GF-D8 (cell line): ENCODE measurements at places on chromosomes 7 and 10.

DNA sequence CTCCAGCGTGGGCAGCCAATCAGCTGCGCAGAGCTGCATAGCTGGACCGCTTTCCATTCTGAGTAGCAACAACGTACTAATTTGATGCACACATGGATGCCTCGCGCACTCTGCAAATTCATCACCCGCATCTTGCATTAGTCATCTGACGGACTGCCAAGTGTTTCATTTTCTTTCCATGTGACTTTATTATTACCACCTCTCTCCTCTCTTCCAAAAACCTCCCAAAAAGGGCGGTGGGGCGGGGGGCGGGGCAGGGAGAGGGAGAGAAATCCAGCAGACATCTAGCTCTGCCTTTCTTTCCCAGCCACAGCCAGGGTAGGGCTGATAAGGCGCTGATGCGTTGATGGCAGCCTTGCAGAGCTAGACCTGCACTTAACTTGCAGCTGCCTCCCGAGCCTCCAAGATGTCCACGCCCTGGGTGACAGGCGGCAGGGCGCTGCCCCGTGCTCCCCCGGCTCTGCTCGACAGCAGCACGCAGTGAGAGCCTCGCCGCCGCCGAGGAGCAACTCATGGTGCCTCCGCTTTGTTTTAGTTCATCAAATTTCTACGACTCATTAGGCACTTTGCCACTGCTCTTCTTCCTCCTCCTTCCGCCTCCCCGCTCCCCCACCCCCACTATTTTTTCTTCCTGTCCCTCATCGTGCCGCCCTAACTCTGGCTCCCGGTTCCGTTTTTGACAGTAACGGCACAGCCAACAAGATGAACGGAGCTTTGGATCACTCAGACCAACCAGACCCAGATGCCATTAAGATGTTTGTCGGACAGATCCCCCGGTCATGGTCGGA is 147.3 kb downstream of the CELF2 start:
- DNase-seq, result peak; percentile 69

GRCh38 chr10:70292004-70292403 is 8.2 kb upstream of the NPFFR1 start:
- no peak for DNase-seq

- no peak for DNase-seq
Observed at GRCh38 chr10:90319188-90319914, 538.5 kb downstream of the HTR7 start.

DNA sequence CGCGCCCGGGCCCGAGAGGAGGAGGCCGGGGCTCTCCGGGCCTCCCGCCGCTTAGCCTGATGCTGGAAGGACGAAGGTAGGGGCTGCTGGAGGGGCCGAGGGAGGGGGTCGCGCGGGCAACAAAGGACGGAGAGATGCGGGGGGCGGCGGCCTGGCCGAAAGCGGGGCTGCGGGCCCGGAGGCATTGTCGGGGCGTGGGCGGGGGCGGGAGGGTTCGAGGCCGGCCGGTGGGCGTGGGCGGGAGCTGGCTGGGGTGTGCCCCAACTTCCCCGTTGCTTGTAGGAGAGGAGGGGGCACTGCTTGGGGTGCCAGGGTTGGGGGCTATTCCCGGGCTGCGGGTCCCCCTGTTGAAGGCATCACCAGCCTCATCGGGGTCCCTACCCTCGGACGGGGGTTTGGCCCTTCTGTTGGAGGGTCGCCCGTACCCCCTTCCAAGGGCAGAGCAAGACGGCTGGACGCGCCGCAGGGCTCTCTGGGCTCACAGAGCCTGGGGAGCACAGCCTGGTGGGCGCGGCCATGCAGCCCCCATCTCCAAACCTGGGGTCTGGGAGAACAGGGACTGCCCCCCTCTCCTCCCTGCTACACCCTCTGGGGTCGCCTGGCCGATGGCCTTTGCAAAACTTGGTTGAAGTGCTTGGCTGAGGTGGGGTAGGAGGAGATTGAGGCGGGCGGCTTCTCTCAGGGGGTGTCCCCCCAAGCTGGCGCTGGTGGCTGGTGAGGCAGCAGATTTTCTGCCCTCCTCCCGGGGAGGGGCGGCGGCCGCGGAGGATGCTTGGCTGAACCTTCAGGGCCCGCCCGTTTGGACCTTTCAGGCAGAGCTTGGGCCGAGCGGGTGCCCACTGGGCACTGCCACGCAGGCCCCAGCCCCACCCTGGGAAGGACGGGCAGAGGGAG is 699 bp downstream of the CLIP2 start:
- no peak for DNase-seq

- DNase-seq, result no peak
Observed at GRCh38 chr10:23523251-23523650, 84.4 kb downstream of the OTUD1 start.

- no peak for DNase-seq
Observed at GRCh38 chr7:107543338-107543993, 20.3 kb downstream of the COG5 start.

GRCh38 chr7:105838627-105839231 is 37.7 kb downstream of the ATXN7L1 start:
- DNase-seq, result no peak

GRCh38 chr10:47030191-47030703 is 119.0 kb downstream of the PTPN20 start:
- no peak for DNase-seq

GRCh38 chr7:18975689-18976280 is 141.7 kb downstream of the TWIST1 start:
- DNase-seq, result no peak

DNA sequence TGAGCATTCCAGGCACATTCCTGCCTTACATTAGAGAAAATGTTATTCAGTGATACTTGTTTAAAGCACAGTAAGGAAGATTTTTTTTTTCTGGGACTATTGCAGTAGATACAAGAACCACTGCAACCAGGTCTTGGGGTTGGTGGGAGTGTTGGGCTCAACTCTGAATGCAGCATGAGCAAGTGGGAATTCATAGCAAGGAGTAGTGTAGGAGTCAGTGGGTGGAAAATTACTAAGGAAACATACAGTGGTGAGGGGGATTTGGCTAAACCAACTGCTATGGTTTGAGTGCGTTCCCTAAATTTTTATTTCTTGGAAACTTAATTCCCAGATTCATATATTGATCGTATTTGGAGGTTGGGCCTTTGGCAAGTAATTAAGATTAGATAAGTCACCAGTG is 22.4 kb downstream of the WAC start:
- no peak for DNase-seq

DNA sequence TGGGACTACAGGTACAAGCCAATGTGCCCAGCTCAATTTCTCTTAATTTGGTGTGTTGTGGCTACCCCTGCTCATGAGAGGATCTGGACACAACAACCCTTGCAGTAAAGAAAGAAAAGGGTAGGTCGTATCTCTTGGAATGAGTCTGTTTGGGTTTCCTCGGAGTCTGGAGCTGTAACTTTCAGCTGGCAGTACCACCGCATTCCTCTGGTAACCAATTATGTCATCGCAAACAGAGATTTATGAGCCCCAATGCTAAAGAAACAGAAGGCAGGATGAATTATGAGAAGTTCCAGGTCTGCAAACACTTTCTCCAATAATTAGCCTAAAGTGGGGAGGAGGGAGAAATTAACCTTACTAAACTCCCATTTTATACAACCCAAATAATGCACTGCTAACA is 186.6 kb upstream of the NRP1 start:
- DNase-seq, result no peak

DNA sequence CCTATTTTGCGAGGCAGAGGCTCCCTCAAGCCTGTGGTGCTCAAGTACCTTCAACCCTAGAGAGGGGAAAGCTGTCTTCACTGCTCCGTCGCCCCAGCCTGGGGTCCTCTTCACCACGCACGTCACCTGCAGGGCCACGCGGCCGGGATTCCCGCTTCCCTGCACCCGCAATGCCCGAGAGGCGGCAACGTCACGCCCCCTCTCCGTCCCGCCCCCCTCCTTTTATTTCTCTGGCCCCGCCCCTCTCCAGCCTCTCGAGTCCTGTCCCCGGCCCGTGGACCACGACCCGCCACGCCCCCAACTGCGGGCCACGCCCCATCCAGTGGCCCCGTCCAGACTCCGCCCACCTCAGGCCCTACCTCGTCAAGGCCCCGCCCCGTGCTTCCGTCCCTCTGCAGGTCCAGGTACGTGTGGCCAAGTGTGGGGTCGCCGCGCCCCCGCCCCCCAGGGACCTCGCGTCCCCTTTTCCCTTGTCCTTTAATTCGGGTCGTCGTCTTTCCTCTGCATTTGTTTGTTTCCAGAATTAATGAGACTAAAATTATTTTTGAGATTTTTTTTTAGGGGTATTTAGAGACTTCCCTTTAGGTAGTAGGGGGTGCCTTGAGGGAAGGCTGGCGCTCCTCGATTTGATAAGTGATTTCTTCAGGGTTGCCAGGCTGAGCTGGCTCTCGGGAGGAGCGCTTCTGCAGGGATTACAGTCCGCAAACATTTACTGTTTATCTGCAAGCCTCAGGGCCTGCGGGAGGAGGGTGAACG is 69.8 kb upstream of the BAIAP2L1 start:
- DNase-seq, result no peak

- DNase-seq, result no peak
Observed at GRCh38 chr10:71262027-71262426, 49.7 kb downstream of the UNC5B start.

- DNase-seq, result no peak
Observed at GRCh38 chr10:65900271-65900670, 1025.6 kb upstream of the LRRTM3 start.

- DNase-seq, result no peak
Observed at GRCh38 chr10:58806970-58807628, 294.4 kb downstream of the BICC1 start.

DNA sequence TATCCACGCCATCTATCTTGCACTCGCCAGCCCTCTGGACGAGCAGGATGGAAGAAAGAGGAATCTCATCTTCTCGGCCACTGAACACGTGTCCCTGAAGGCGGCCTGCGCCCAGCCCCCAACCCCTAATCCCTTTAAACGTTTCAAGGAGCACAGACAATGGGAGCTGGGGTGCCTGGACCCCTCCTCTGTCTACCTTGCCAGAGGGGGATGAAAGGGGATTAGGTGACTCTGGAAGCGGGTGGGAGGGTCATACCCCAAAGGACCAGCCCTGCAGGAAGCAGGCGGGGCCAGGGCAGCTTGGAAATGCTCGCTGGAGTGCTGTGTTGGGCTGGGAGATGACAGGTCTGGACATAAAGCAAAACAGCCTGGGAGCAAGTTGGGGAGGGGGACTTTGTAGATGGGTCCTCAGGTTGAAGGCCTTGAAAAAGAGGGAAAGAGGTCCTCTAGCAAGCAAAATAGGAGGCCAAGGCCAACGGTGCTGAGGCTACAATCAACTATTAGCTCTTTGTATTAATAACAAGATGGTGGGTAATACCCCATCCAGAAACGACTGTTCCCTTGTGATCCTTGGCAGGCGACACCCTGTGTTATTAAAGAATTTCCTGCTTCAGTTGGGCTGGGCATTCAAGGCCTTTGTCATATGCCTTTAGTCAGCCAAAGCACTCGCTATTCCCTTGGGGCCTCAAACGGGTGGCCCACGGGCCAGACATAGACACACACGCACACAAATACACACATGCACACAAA is 126.5 kb upstream of the UNC5B start:
- no peak for DNase-seq

DNA sequence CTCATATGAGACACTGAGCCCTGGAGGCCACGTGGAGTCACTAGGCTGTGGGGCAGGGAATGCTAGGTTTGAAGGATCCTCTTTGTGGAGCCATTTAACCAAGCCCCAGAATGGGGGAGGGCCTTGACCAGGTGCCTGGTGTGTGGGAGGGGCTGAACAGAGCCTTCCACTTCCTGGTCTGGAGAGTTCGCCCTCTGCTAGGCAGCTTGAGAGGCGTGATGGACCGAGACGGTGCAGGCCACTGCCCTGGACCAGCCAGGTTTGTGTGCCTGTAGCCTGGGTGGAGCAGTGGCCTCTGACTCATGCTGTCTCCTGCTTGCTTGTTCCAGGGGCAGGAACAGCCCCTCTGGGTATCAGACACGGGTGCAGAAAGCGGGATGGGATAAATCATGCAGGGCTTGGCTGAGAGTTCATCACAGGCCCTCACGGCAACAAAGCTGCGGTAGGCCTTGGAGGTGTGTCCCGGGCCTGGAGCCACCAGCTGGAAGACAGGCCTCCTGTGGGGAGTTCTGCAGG is 27.4 kb downstream of the ADAMTS14 start:
- no peak for DNase-seq

GRCh38 chr10:27625452-27626211 is 120.0 kb downstream of the MKX start:
- no peak for DNase-seq

DNA sequence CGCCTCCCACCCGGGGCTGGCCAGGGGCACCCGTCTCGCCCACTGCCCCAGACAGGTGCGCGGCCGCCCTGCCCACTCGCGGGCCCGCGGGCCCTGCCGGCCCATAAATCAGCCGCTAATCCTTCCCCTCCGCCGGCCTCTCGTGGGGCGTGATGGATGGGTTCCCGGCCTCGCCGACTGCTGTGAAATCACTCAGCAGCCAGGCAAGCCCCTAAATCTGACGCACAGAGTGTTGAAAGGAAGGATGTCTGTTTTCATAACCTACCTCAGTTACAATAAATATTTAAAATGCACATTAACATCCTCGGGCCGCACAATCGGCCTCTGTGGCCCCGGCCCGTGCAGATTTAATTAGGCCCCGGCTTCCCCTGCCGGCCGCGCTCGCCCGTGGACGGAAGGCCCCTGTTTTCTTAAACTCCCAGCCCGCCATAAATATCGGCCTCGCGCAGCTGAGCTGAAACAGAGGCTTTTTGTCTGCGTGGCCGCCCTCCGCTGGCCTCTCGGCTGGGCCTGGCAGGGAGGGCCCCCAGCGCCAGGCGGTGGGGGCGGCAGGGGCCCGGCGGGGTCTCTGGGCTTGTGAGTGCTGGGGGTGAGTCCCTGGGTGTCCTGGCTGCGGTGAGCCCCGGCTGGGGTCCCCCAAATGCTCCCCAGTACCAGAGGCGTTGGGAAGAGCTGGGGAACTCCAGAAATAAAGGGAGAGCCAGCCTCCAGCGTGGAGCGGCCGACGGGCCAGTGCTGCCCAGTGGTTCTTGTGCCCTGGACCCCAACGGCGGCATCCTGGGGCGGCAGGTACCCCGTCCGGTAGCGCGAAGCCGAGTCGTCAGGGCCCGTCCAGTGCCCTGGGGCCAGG is 90.7 kb downstream of the UNCX start:
- DNase-seq, result no peak
